ENCODE measurements at places on chromosomes 5 and 9.

- no peak overlapping the region for H3K4me3 ChIP-seq
- no peak for DNase-seq
- no peak overlapping the region for H3K27ac ChIP-seq
Measured at GRCh38 chr5:111002036-111002435, 69.5 kb upstream of the TSLP start.

DNA sequence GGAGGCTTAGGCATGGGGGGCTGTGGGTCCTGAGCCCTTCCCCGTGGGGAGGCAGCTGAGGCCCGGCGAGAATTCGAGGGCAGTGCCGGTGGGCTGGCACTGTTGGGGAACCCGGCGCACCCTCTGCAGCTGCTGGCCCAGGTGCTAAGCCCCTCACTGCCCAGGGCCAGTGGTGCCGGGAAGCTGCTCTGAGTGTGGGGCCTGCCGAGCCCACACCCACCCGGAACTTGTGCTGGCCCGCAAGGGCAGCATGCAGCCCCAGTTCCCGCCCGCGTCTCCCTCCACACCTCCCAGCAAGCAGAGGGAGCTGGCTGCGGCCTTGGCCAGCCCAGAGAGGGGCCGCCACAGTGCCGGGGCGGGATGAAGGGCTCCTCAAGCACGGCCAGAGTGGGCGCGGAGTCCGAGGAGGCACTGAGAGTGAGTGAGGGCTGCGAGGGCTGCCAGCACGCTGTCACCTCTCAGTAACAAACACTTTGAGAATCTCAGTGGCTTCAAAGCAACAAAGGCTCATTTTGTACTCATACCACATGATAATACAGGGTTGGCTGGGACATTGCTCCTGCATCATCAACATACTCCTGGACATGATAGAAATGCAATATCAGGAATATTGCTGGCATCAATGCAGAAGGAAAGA lies 265.7 kb upstream of the ANKRD55 start:
- H3K27me3 ChIP-seq: no peaks in the 10 kb centered on the region
- no peak for DNase-seq
- no peak overlapping the region for H3K4me3 ChIP-seq
- no peaks in the 10 kb centered on the region for H3K36me3 ChIP-seq

GRCh38 chr5:142568996-142569335 lies 116.9 kb downstream of the FGF1 start:
- DNase-seq: no peak
- no peaks in the 10 kb centered on the region for H3K4me1 ChIP-seq
- no peaks in the 10 kb centered on the region for H3K36me3 ChIP-seq
- H3K27me3 ChIP-seq: peaks cover 1% of the 10 kb centered on the region

GRCh38 chr5:124021776-124022175 lies 509.8 kb downstream of the CSNK1G3 start:
- DNase-seq: no peak
- no peaks in the 10 kb centered on the region for H3K27me3 ChIP-seq
- no peaks in the 10 kb centered on the region for H3K36me3 ChIP-seq
- H3K27ac ChIP-seq: no peak overlapping the region
- no peaks in the 10 kb centered on the region for H3K4me1 ChIP-seq

GRCh38 chr9:3548648-3549047 lies 22.8 kb upstream of the RFX3 start:
- no peaks in the 10 kb centered on the region for H3K27me3 ChIP-seq
- peaks cover 18% of the 10 kb centered on the region for H3K36me3 ChIP-seq
- no peak overlapping the region for H3K4me3 ChIP-seq

DNA sequence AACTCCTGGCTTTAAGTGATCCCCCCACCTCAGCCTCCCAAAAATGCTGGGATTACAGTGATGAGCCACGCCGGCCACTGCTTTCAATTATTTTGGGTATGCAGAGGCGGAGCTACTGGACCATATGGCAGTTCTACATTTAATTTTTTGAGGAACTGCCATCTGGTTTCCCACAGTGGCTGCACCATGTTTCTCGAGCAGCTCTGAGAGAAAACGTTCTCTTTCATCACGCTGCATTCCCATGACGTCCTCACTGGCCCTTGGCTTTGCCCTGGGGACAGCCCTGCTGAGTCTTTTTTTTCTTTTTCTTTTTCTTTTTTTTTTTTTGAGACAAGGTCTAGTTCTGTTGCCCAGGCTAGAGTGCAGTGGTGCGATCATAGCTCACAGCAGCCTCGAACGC lies 35.5 kb upstream of the GRHPR start:
- H3K27ac ChIP-seq: no peak overlapping the region
- H3K4me3 ChIP-seq: no peak overlapping the region
- no peaks in the 10 kb centered on the region for H3K36me3 ChIP-seq
- DNase-seq: no peak
- no peaks in the 10 kb centered on the region for H3K4me1 ChIP-seq

DNA sequence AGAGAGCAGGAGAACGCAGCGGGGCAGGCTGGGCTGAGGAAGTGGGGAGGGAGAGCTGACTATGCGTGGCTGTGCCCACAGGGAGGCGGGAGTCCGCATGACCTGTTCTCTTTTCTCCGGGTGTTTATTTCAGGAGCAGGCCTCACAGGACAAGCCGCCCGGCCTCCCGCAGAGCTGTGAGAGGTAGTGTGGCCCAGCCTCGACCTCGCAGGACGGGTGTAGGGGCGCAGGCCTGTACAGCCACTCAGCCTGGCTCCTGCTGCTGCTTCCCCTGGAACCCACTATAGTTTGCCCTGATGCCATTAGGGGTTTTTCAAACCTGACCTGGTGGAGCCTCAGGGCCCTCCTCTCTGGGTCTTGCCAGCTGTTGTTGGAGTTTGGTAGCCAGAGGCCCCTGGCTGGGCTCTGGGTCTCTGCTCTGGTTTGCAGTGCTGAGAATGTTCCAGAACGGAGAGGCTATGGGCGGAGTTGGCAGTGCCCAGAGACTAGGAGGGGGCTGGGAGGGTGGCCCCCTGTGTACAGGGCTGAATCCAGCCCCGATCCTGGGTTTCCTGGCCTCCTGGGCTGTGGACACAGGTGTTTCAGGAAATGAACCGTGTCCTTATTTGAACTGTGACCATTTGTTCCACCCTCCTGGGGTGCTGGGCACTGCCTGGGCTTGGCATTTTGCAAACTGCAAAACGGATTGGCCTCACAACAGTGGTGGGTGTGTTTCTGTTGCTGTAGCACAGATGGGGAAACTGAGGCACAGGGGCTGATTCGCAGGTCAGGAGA lies 78.8 kb downstream of the WNK2 start:
- H3K4me1 ChIP-seq: peaks cover 3% of the 10 kb centered on the region
- no peaks in the 10 kb centered on the region for H3K36me3 ChIP-seq
- H3K27me3 ChIP-seq: peaks cover 2% of the 10 kb centered on the region
- no peak overlapping the region for H3K27ac ChIP-seq
- DNase-seq: no peak
